ENCODE measurements at places on chromosomes 5 and 9.
A peak's percentile ranks its signal among the peaks of the same experiment; 100 is the strongest.

- DNase-seq: no peak
These were observed 347.9 kb upstream of the SEMA6A start for GRCh38 chr5:116922532-116922931.

GRCh38 chr9:71858812-71859211, 52.2 kb downstream of the ABHD17B start:
- DNase-seq: no peak

DNA sequence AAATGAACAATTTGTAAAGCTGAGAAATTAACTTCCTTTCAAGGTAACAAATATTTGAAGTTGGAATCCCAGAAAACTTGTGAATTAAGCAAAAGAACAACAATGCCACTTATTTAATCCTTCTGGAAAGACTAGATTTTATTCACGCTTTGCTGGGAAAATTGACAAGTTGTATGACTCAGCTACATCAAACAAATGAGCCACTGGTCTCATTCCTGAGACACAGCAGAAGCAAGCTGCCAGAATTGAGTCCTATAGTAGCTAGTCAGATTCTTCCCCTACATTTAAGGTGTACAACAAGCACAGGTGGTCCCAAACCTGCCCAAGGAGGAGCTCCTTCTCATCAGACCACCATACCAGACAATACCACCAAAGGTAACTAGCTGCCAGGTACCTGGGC, 280.7 kb downstream of the SPOCK1 start:
- no peak for DNase-seq

DNA sequence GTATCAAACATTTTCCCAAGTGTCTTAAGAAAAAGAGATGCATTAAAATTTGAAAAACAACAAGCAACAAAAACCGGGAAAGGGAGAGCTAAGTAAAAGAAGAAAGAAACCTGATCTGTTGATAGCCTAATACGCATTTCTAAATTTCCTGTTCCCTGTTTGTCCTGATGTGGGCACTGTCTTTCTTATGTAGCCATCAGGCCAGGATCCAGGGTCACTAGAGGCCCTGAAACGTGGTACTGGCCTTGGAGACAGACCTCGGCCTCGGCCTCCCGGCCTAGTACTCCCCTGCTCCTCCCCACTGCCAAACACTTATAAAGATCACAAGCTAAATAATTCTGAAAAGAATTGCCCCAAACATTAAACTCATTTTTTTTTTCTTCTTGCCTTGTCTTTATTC, 547.2 kb downstream of the IRX1 start:
- no peak for DNase-seq

- DNase-seq: no peak
These were observed 13.1 kb downstream of the TMOD1 start for GRCh38 chr9:97514531-97514930.

DNA sequence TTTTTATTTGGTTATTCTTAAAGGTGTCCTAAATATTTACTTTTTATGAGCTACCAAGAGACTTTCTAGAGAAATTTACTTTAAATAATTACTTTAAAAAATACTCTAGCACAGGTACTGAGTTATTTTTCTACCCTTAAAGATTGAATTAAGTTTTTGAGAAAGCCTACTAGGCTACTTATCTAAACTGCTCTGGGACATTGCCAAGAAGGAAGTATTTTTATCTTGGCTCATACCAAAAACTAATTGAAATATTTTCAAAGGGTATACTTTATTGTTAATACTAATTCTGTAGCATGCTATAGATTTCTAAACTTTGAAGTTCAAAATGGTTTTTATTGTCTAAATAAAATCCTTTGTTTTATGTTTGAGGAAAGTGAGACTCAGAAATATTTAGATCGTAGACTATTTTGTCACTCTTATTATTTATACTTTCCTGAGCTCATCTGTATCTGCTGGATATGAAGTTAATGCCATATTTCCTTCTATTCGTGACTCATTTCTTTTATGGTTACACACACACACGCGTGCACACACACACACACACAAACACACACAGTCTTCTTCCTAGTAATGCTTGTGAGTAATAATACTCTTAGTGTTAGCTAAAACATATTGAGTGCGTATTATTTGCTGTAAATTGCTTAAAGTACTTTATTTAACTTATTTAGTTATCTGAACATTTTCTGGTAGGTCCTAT, 89.5 kb downstream of the MAN2A1 start:
- DNase-seq: no peak

- DNase-seq: no peak
These were observed 421.6 kb downstream of the ANXA1 start for GRCh38 chr9:73573235-73573634.

DNA sequence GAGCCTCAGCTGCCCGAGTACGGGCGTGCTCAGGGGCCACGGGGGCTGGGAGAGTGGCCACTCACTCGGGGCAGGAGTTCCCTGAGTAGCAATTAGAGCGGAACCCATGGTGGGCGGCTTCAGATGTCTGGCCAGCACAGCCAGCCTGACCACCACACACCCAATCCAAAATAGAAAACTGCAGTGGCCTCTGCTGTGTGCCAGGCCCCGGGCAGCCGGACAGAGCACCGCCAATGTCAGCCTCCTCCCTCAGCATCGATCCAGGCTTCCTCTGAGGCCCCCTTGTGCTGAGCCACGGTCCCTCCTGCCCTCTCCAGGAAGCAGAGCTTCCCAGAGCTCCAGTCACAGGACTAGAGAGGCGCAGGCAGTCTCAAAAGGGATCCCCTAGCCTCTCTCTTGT, 2.7 kb downstream of the ADAMTS2 start:
- DNase-seq: no peak

DNA sequence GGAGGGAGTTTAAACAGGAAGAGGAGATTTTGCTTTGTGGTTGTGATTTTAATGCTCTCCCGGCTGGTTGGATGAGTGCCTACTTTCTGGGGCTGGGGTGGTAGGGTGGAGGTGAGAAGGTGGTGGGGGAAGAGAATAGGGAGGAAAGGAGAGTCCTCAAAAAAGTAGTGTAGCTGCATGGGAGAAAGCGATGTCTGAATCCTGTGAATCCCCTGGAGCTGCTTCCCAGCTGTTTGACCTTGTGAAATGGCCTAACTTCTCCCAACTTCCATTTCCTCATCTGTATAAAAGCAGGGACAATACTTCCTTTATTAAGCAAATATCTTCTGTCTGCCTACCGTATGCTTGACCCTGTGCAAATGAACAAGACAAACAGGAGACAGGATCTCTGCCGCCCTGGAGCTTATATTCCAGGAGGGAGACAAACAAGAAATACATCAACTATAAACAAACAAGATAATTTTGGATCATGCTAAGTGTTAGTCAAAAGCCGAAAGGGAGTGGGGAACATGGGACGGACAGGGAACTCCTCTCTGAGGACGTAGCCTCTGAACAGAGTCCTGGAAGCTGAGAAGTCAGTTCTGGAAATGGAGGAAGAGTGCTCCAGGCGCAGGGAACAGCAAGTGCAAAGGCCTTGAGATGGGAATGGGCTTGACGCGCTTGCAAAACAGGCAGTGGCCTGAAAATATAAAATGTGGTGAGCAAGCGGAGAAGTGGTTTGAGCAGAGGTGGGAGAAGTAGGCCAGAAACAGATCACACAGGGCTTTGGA, 103.5 kb downstream of the SPRY4 start:
- no peak for DNase-seq

GRCh38 chr9:120935383-120935857, 8.8 kb upstream of the TRAF1 start:
- DNase-seq: no peak

- DNase-seq: no peak
These were observed 177.3 kb upstream of the ACTBL2 start for GRCh38 chr5:57659886-57660285.

- DNase-seq: no peak
These were observed 2.8 kb upstream of the NEURL1B start for GRCh38 chr5:172638209-172638768.

GRCh38 chr9:136400038-136400834, at the start of gene SNAPC4:
TSS of gene SNAPC4 (minus strand) at chr9:136400170. CDS start at chr9:136398428, 1,742 bp downstream.
- peak; percentile 73 for DNase-seq

GRCh38 chr5:22348027-22348426, 505.1 kb downstream of the CDH12 start:
- DNase-seq: no peak
